ENCODE measurements at places on chromosomes 1 and 21.

- DNase-seq, result no peak
Observed at GRCh38 chr1:230278376-230278775, 147.8 kb downstream of the PGBD5 start.

- DNase-seq, result no peak
Observed at GRCh38 chr1:49016030-49016977, 239.6 kb upstream of the BEND5 start.

GRCh38 chr1:67576474-67576873, 108.5 kb upstream of the GADD45A start:
- DNase-seq, result no peak

DNA sequence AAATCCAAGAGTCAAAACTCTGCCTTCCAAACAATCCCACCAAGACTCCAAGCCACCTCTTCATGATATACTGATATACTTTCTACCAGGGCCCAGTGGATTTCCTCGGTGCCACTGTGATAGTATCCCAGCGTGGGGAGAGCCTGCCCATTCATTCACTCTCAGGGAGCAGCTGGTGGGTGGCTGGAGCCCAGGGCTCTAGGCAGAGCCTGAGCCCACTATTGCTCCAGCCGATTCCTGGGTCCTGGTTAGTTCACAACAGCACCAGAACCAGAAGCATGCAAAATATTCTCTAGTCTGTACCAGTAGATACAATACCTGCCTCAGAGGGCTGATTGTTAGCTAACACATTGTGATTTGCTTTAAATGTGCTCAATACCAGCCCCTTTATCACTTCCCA, 831 bp downstream of the CSRP1 start:
- no peak for DNase-seq

GRCh38 chr1:223243441-223244050, 100.5 kb upstream of the TLR5 start:
- no peak for DNase-seq

- no peak for DNase-seq
Observed at GRCh38 chr1:51341876-51342496, 11.6 kb upstream of the TTC39A start.
